ENCODE measurements at places on chromosomes 6 and 20. TPM values are rescaled to one million over a fixed set of nuclear protein-coding genes. Genes with fewer than 3 reads are reported as not detected.

The TINAG gene
- not detected for total RNA-seq

The ANGPT4 gene
- not detected for total RNA-seq

The SLC17A2 gene
- not detected for total RNA-seq

The RNGTT gene
- total RNA-seq = 8.9 TPM

The COL11A2 gene
- 0.08 TPM for total RNA-seq

The ILRUN gene
- 31.9 TPM for total RNA-seq

The OR2H1 gene
- not detected for total RNA-seq

The OR2J3 gene
- total RNA-seq = not detected
